ENCODE measurements at places on chromosomes 16 and 17. TPM values are rescaled to one million over a fixed set of nuclear protein-coding genes. Genes with fewer than 3 reads are reported as not detected.

The MKS1 gene
- total RNA-seq: 13.2 TPM

The WDR81 gene
- 25.6 TPM for total RNA-seq

The RHBDL1 gene
- total RNA-seq: 0.50 TPM

The PIMREG gene
- total RNA-seq: 32.2 TPM

The LRRC75A gene
- total RNA-seq: 4.5 TPM

The STX1B gene
- not detected for total RNA-seq

The TERB1 gene
- total RNA-seq: 0.06 TPM

The KRT33B gene
- not detected for total RNA-seq

The QPRT gene
- 0.81 TPM for total RNA-seq

The NPIPB12 gene
- total RNA-seq: 82.9 TPM

The KPNA2 gene
- 111 TPM for total RNA-seq

The DNASE1L2 gene
- 0.32 TPM for total RNA-seq

The MYH3 gene
- 0.88 TPM for total RNA-seq

The TSNAXIP1 gene
- 0.81 TPM for total RNA-seq

The IRF8 gene
- total RNA-seq: 23.8 TPM

The SP6 gene
- 0.49 TPM for total RNA-seq

The PDILT gene
- not detected for total RNA-seq

The CLEC10A gene
- total RNA-seq: not detected
